ENCODE measurements at places on chromosomes 7 and 10.

- no peak for DNase-seq
These were observed 86.6 kb downstream of the ABLIM1 start for GRCh38 chr10:114571316-114571999.

GRCh38 chr7:12695965-12696364, 8.5 kb downstream of the ARL4A start:
- DNase-seq, result no peak

- DNase-seq, result no peak
These were observed 317.9 kb upstream of the KLF6 start for GRCh38 chr10:4102802-4103344.

DNA sequence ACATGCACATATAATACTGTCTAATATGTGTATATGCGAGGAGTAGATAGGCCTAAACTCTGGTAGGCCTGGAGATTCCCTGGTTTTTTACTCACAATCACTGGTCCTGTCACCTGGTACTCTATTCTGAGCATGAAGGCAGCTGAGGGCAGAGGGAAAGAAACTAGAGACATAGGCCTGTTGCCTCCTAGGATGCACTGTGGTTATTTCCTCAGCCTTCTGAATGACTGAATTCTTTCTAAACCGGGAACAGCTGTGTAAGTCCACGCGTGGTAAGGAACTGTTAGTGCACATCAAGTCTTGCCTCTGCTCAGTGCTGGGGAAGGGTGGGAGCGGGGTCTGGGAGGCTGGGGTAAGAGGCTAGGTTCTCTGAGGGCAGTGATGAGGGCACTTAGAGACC, 7.7 kb downstream of the KAZALD1 start:
- no peak for DNase-seq

GRCh38 chr7:15603124-15603523, 41.3 kb upstream of the AGMO start:
- DNase-seq, result no peak

- DNase-seq, result no peak
These were observed 207.6 kb downstream of the PHTF2 start for GRCh38 chr7:78006063-78006755.

GRCh38 chr7:12638851-12639456, 48.5 kb upstream of the ARL4A start:
- no peak for DNase-seq

GRCh38 chr7:37209195-37209594, 239.5 kb downstream of the ELMO1 start:
- no peak for DNase-seq

- DNase-seq, result no peak
These were observed 42.1 kb upstream of the MKLN1 start for GRCh38 chr7:131285556-131285955.

DNA sequence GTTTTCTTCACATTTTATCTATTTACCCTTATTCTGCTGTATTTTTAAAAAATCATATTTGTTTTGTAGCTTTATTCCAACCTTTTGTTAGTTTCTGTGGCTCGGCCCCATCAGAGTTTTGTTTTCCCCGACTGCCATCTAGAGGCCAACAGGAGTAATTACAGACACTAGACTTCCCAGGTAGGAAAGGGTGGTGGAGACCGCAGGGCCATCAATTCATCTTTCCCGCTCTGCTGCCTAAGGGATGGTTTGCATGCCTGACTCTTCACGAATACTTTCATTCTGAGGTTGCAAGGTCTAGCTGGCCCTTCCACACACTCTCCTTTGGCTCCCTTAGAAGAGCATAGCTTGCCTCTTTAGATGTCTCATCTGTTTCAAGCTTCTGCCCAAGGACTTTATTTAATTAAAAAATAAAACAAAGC, 38.3 kb downstream of the LYZL2 start:
- DNase-seq, result peak; percentile 9

DNA sequence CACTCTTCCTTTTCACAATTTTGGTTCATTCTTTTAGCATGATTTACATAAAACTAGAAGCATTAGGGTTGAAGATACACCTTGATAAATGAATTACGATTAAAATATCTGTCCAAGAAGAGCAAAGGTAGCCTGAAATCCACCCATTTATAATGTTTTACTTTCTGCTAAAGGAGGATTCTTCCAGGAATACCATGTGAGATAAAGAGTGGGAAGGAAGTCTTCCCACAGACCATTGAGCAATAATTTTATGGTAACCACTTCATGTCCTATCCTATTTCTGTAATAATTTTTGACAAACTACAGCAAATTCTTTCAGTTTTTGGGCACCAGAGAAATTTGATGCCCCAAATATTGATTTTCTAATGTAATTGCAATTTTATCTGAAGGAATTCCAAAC, 150.6 kb upstream of the STEAP4 start:
- no peak for DNase-seq

- DNase-seq, result no peak
These were observed 222.0 kb downstream of the PRPF18 start for GRCh38 chr10:13808556-13809391.

GRCh38 chr7:79284211-79284610, 169.3 kb downstream of the MAGI2 start:
- no peak for DNase-seq

DNA sequence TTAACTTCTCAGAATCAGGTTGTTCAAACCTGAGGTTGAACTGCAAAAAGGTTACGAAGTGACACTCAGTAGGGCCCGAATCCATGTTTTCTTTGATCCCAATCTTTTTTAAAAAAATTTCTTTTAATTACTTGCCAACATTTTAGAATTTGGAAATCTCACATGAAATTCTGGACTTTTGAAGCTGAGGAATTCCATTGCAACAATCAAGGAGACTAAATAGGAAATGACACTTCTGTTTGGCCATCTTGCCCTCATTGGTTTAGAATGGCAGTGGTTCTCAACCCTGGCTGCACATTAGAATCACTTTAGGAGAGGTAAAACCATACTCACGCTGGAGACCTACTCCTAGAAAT, 471 bp upstream of the TOMM7 start:
- no peak for DNase-seq

GRCh38 chr7:105131033-105131656, 117.1 kb downstream of the KMT2E start:
- DNase-seq, result no peak

GRCh38 chr7:29723599-29723998, 82.7 kb upstream of the WIPF3 start:
- DNase-seq, result no peak

DNA sequence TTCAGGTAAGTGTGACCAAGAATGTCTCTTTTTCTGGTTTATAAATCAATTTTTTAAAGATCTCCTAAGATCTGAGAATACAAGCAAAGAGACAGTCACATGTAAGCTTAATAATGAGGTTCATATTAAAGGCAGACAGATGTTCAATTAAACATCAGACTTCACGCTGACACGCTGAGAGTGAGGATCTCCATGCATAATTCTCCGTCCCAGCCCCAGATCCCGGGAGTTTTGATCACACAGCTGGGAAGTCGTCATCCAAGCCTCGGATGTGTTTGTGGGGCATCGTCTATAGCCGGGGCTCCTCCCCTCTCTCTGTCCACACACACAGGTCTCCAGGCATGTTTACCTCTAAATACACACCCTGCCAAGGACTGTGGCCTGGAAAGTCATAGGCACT, 223.2 kb downstream of the PTPRN2 start:
- DNase-seq, result no peak

DNA sequence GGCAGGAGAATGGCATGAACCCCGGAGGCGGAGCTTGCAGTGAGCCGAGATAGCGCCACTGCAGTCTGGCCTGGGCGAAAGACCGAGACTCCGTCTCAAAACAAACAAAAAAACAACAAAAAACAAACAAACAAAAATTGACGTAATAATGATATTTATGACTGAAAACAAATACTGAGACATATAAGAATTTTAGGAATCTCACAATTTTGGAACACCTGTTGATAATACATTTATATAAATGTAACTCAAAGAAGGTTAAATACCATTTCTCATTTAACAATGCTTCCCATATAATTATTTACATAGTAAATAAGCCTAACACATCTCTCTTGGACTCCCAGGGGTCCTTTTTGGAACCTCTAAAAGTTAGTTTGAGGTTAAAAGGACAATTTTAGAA, 102.2 kb upstream of the CCNY start:
- no peak for DNase-seq

- DNase-seq, result no peak
These were observed 4.9 kb downstream of the PCOLCE start for GRCh38 chr7:100607111-100607510.

- DNase-seq, result no peak
These were observed 101.2 kb upstream of the POT1 start for GRCh38 chr7:125030756-125031387.

DNA sequence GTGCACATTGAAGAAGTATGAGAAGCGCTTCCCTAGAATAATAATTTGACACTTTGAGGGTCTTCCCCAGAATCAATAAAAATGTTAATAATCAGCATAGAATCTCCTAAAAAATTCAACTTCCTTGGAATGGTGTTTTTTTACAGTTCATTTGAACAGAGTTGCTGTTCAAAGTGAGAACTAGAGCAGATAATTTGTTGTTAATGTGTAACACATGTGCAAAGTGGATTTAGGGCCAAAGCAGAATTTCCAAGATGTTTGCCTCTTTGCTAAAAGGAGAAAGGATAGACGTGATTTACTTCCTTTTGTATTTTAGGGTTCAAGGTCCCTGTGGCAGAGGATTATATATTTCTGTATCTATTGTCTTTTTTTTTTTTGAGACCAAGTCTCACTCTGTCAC, 73.8 kb downstream of the ZNF277 start:
- no peak for DNase-seq

- no peak for DNase-seq
These were observed 10.1 kb downstream of the LIMK1 start for GRCh38 chr7:74093671-74094223.

- DNase-seq, result no peak
These were observed 59.1 kb downstream of the TASOR2 start for GRCh38 chr10:5743736-5744135.

DNA sequence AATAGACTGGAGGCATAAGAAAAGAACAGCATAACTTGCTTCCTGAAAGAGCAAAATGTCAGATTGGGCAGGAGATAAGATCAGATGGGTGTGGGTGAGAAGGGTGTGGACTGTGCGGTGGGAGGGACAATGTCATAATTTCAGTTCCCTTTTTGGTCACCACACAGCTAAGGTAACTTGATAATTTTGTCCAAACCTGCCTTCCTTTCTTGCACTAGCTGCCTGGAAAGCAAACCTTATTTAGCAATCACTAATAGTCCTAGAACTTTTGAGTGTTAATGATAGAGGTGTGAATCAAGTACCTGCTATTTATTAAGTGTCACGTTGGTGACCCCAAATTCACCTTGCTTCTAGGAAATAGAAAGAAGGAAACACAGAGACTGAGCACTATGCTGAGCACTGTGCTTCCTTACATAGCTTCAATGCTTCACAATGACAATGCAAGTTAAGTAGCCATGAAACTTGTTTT, 72.4 kb upstream of the SP4 start:
- peak; percentile 15 for DNase-seq
